Hepatocyte (in vitro differentiated cells): ENCODE measurements at places on chromosomes 4 and X.

DNA sequence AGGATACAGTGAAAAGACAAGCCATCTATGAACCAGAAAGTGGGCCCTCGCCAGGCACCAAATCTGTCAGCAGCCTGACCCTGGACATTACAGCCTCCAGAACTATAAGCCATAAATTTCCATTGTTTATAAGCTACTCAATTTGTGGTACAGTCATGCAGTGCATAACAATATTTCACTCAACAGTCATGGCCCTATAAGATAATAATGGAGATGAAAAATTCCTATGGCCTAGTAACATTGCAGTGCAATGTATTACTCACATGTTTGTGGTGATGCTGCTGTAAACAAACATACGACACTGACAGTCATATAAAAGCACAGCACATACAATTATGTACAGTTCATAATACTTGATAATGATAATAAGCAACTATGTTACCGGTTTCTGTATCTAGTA lies 17.1 kb upstream of the TLR1 start:
- no peak for DNase-seq

DNA sequence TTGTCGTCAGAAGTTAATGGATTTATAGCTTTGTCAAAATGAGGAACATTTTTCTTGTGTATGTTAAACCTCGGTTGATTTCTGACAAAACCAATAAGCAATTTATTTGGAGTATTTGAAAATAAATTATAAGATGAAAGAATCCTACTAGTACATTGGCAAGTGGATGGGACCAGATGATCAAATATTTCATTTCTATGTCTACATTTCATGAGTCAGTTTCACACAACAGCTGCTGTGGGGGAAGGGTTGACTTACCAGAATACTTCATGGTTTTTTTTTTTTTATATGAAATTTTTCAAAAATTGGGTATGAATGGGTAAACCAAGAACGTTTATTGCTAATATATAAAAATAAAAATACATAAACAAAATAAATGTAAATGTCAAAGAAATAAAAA lies 39.4 kb downstream of the RAPGEF2 start:
- no peak for DNase-seq

- DNase-seq = no peak
These were observed 440.4 kb downstream of the SPRY1 start for GRCh38 chr4:123836851-123837595.

- DNase-seq = peak; percentile 83
These were observed at the start of gene CXCL3 for GRCh38 chr4:74038425-74039314. Gene CXCL3, minus strand, starts transcription at chr4:74038689. Its CDS starts 78 bp downstream, at chr4:74038611.

GRCh38 chr4:36609661-36610060 lies 328.2 kb downstream of the DTHD1 start:
- DNase-seq = no peak

GRCh38 chr4:8534129-8534528 lies 46.1 kb upstream of the GPR78 start:
- peak; percentile 89 for DNase-seq

GRCh38 chr4:1060621-1061020 lies 49.2 kb downstream of the FGFRL1 start:
- no peak for DNase-seq

- peak; percentile 57 for DNase-seq
These were observed 44.5 kb downstream of the FGFRL1 start for GRCh38 chr4:1055721-1056590.

DNA sequence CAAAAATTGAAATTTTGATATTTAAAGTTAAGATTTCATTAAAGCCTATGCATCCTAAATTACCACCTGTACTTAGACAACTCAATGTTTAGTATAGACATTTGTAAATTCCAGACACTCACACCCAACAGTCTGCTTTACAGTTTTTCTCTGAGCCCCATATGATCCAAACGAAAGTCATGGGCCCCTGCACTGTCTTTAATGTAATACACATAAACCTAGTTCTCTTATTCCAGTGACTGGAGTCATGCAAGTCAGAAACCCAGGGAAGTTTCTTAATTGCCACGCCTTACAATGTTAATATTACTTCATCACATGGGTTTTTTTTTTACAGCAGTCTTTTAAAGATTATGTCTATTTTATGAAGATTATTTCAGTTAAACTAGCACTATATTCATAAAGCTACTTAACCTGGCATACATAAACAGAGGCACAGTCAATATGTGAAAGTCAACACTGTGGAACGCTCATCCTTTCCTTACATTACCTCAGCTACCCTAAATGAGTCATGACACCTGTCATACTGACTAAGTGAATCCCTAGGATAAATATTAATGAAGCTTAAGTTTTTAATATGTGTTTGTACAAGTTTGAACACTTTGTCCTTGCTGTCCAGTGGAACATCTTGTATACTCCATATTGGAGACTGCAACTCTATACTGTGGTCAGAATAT lies 67.7 kb upstream of the H2AZ1 start:
- no peak for DNase-seq

DNA sequence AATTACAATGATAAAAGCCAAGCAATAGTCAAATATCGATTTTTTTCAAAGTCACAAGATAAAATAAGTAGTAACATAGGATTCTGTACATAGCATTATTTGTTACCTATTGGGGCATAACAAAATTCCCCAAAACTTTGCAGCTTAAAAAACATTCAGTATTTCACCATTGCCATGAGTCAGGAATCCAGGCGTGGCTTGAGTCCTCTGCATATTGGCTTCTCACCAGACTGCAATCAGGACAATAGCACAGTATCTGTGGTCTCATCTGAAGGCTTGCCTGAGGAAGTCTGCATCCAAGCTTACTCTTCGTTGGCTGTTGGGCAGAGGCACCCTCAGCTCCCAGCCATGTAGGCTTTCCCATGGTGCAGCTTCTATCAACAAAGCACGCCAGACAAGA lies 6.2 kb upstream of the CTBP1 start:
- DNase-seq = no peak

DNA sequence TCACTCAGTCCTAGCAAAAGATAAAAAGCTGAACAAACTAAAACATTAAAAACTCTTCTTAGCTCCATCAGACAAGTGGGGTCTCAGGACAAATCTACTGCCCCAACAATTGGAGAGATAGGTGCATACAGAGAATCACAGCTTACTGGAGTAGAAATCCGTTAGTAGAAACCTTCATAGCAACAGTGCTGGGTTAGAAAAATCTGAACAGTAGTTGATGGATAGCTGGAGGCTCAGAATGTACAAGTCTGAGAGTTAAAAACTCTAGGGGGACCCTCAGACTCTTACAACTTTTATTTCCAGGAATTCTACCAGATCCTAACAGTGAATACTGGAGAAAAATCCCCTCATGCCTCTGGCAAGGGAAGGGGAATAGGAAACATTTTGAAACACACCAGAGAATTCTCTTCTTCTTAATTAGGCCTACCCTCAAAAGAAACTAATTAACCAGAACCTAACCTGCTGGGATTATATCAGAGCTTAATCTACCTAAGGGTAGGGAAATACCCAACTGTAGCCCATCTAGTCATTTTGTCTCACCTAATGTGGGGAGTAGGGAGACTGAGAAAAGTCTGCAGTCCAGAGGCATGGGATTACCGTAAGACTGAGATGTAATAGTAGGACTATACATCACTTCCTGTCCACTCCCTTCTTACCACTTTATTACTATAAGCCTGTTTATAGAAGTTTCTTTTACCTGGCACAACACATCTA lies 165.0 kb upstream of the CTSO start:
- DNase-seq = no peak

DNA sequence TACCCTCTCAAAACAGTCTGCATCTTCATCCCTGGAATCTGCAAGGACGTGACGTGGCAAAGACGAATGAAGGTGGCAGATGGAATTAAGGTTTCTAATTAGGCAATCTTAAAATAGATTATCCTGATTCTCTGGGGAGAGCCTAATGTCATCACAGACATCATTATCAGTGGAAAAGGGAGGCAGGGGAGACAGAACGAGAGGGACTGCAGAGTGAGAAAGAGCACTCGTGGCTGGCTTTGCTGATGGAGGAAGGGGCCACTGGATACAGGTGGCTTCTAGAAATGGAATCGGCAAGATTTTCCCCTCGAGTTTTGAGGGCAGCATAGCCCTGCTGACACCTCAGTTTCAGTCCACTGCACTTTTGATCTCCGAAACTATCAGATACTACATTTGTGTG lies 110.6 kb downstream of the ASMT start:
- no peak for DNase-seq

DNA sequence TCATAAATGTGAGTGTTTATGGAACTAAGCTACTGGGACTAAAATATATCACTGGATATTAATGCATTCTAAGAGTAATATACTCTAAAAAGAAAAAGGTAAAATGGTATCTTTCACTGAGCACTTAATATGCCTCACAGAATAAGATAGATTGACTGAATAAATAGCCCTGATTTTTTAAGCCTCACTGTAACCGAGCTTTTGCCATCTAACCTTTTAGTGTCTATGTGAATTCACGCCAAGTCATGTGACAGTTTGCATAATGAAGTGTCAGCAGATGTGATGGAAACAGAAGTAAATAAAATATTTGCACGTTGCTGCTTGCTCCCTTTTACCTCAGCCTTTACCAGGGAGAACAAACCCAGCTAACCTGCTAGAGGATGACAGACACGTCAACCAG lies 119.7 kb upstream of the NWD2 start:
- DNase-seq = no peak

DNA sequence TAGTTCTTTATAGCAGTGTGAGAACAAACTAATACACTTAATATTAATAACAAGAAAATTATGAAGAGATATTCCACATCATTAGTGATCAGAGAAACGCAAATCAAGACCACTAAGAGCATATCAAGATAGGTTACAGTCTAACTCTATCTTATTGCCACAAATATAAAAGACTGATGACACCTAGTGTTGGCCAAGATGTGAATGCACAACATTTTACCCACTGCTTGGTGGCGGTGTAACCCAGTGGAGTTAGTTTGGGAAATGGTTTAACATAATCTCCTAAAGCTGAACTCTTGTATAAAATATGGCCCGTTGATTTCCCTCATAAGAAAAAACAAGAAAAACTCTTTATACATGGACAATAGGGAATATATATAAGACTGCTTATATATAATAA lies 92.4 kb downstream of the SLITRK2 start:
- DNase-seq = no peak

DNA sequence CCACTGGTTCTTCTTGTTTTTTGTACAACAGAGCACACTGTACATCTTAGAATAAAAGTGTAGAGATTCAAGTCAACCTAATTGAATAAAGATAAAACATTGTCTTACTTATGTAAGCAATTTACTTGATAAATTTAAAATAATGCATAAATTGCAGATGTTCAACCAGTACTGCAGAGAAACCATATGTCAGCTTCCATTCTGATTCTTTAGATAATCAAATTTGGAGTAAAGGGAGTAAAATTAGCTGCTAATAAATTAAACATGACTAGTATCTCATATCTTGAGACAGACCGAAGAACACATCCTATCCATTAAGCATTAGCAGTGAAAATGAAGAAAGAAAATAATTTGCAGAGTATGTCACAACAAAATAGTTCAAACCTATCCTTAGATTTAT lies 261.2 kb downstream of the GASK1B start:
- DNase-seq = no peak

DNA sequence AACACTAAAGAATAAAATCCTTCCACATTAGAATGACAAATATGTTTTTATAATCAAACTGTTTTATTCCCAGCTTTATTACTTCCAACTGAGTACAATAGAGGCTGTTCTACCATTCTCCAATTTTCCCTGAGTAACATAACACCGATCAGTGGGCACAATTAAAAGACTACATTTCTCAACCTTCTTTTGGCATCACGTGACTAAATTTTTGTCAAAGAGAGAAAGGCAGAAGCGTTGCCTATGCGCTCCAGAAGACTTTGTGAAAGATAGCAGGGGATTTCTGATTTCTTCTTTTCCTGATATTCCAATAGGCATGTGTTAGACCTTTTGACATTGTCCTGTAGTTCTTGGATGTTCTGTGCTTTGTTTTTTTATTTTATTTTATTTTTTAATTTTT lies 1705.6 kb upstream of the PCDH7 start:
- no peak for DNase-seq

DNA sequence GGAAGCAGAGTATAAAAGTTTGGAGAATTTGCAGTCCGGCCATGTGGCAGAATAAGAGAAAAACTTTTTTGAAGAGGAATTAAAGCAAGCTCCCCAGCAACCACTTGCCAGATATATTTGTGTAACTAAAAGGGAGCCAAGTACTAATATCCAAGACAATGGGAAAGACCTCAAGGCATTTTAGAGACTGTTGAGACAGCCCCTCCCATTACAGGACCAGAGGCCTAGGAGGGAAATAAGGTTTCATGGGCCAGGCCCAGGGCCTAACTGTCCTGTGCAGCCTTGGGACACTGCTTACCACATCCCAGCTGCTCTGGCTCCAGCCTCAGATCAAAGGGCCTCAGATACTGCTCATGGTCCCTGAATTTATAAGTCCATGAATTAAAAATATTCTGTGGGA lies 659.4 kb downstream of the PCDH19 start:
- DNase-seq = no peak

DNA sequence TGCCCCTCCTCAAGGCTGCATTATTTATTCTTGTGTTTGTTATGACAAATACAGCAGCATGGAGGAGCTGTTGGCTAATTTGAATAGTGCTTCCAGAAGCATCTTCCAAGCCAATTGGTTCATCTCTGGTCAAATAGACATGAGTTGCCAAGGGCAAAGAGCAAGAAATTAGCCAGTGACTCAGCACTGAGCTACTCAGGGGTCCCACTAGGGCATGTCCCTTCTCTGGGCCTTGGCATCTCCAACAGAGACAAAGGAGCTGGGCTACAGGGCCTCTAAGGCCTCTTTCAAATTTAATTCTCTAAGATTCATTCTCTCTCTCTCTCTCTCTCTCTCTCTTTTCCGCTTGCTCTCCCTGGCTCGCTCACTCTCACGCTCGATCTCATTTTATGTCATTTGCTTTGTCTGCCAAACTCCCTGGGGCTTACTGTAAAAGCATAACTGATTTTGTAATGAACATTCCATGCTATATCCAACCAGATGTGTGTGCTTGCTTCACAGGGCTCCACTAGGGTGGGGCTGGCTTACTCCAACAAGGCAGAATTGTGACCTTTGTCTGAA lies 86.7 kb upstream of the MAGEA4 start:
- DNase-seq = peak; percentile 23

DNA sequence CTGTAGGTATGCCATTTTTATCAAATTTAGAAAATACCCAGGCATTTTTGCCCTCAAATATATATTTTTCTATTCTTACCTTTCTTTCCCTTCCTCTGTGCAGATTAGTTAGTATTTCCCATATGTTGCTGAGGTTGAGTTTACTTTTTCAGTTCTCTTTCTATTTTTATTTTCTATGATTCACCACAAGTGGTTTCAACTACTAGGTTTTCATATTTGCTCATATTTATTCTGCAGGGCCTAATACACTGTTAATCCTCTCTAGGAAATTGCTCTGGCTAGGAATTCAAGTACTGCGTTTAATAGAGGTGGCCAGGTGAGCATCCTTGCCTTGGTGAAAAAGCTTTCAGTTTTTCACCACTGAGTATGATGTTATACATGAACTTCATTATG lies 1535.3 kb upstream of the PCDH10 start:
- no peak for DNase-seq

DNA sequence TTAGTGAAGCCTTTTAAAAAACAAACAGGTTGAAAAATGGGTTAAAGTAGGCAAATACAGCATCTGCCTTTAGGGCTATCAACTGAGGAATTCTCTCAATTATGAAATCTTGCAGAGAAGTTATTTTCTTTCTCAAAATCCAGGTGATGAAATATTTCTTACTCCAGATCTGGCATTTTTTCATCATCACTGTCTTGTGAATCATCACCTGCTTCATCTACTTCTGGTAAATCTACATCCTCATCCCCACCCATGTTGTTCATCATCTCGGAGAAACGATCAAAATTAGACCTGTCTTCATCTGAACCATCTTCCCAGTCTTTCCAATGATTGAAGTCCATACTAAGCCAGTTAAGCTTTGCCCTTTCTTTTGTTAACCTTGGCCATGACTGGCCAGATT lies 33.3 kb upstream of the HPF1 start:
- no peak for DNase-seq
